ENCODE measurements at places on chromosomes 2 and 18.

GRCh38 chr2:200335657-200336056 is 29.2 kb downstream of the SPATS2L start:
- DNase-seq: no peak

- no peak for DNase-seq
Measured at GRCh38 chr18:62631173-62631572, 84.2 kb upstream of the PHLPP1 start.

GRCh38 chr2:44267796-44268648 is 7.3 kb upstream of the SLC3A1 start:
- no peak for DNase-seq

GRCh38 chr18:56107821-56108477 is 520.0 kb upstream of the TCF4 start:
- no peak for DNase-seq

GRCh38 chr18:78448106-78448505 is 531.5 kb upstream of the SALL3 start:
- DNase-seq: no peak

DNA sequence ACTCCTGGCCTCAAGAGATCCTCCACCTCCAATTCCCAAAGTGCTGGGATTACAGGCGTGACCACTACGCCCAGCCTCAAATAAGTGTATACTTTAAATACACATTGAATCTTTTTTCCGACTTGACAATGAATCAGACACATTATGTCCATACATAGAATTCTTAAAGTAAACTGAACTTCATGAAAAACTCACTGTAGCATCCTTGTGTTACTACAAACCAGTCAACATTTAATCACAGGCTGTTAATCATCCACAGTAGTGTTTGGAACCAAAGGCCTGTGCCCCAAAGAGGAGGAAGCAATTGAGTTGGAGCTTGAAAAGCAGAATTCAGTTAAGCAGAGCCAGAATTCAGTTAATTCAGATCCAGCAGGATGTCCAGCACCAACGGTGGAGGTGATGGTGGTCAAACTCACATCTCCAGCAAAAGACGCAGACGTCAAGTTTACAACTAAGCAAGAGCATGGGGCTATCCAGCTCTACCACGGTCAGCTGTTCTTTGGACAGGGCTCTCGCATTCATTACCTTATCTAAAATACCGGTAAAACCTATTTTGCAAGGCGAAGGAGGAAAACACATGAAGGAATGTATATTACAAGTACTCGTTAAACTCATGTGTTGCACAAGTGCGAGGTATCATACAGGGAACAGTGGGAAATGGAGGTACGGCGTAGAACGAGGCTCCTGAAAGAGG is 1.2 kb downstream of the SLC39A6 start:
- DNase-seq: no peak

GRCh38 chr2:196449083-196449482 is 190.4 kb upstream of the CCDC150 start:
- DNase-seq: no peak

- no peak for DNase-seq
Measured at GRCh38 chr2:134173338-134174016, 80.4 kb upstream of the MGAT5 start.

- no peak for DNase-seq
Measured at GRCh38 chr18:38115201-38115600, 549.6 kb upstream of the CELF4 start.

DNA sequence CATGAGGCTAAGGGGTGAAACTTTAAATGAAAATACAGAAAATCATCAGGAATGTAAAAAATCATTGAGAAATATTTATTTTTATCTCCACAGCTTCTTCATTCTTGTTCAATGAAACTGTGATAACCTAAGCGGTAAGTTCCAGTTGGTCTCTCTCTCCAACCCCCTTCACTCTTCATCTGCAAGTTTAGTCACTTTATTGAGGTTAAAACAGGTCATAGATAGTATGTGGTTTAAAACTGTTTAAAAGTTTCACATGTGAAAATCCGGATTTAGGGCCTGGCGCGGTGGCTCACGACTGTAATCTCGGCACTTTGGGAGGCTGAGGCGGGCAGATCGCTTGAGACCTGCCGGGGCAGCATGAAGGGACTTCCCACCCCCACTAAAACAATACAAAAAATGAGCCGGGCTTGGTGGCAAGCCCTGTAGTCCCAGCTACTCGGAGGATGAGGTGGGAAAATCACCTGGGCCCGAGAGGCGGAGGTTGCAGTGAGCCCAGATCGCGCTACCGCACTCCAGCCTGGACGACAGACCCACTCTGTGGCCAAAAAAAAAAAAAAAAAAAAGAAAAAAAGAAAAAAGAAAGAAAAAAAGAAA is 1.6 kb upstream of the PHLPP1 start:
- DNase-seq: no peak

- DNase-seq: no peak
Measured at GRCh38 chr2:219174146-219174545, 2.6 kb downstream of the CNPPD1 start.

DNA sequence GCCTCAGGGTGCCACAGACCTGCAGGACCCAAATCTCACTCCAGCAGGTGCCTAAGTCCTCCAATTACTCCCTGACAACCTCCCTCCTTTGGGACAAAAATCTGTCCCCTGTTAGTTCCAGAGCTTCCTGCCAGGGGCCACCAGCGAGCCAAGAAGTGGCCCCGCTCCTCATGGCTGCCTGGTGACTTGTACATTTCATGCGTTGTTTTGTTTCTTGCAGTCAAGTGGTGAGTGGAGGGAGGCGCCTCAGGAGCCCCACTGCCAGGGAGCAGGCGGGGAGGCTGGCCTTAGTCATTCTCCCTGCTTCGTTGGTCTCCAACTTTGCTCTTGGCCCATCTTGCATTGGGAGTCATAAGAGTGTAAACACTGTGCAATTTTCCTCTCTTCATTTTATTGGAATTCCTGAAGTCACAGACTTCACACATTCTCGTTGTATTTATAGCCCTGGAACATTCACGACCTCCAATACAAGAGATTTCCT is 81.3 kb downstream of the KCNF1 start:
- DNase-seq: no peak

DNA sequence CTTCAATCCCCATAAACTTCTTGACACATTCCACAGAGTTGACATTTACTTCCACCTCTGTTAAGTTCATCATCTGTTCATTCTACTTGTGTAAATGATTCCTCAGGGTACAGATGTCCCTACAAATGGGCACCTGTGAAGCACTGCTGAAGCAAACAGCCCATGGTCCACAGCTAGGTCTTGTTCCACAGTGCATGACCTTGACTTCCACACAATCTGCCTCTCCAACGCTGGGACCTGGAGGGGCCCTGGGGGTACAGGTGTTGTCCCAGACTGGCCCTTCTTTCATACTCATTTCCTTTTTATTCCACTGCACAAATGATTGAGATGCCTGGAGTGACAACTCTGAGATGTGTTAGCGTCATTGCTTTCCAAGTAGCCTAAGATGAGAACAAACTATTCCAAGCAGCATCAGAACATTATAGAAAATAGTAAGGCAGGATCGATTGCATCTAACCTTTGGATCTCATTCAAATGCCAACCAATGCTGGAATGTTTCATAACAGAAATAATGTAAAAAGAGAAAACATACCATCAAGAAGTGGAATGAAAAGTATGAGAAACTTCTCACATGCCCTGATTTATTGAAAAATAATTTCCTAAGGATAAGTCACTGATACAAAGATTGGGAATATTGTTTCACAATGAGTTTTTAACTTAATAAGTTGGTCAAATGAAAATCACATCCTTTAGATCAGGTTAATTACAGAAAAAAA is 31.2 kb downstream of the PIEZO2 start:
- no peak for DNase-seq

DNA sequence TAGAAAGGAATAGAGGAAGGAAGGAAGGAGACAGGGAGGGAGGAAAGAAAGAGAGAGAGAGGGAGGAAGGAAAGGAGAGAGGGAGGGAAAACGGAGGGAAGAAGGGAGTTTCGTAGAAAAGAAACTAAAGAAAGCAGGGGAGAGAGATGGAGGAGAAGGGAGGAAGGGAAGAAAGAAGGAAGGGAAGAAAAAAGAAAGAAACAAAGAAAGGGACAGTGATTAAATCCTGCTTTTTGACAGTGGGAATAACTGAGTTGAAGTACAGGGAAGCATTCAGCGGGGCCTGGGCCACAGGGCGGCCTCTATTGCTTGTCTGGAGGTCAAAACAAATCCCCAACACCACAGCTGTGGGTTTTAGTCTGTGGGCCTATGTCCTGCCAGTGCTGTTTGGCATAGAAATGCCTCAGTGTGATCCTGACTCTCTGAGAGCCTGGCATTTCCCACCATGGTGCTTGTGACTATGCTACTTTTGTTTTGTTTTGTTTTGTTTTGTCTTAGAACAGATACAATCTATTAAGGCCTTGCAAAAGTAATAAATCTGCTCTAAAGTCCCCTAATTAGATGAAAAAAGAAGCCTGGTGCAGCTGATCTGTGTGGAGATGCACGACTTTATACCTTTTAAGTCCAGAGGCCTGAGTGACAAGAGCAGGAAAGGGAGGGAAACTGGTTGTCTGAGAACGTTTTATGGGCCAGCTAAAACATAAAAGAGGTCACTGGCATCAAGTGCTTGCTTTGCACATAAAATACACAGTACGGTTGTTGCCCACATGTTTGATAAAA is 40.0 kb downstream of the IL1RL2 start:
- DNase-seq: no peak

GRCh38 chr18:58208207-58208932 is 164.3 kb downstream of the NEDD4L start:
- no peak for DNase-seq

DNA sequence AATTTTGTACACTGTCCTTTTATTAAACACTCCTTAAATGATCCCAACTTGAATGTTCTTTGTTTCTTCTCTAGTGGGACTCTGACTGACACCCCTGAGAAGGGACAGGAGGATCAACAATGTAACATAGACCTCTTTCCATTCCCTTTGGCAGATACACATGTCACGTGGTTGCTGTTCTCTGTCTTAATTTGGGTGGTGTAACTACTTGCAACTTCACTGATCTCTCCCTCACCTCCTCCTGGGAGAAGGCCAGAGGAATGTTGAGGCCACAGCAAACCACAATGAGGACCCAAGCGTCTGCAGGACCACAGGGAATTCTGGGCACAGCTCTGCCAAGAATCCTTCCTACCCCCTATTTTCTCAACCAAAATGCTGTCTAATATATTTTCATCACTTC is 205.6 kb downstream of the RTP5 start:
- no peak for DNase-seq

GRCh38 chr2:175372704-175373701 is 191.5 kb upstream of the ATP5MC3 start:
- DNase-seq: no peak

DNA sequence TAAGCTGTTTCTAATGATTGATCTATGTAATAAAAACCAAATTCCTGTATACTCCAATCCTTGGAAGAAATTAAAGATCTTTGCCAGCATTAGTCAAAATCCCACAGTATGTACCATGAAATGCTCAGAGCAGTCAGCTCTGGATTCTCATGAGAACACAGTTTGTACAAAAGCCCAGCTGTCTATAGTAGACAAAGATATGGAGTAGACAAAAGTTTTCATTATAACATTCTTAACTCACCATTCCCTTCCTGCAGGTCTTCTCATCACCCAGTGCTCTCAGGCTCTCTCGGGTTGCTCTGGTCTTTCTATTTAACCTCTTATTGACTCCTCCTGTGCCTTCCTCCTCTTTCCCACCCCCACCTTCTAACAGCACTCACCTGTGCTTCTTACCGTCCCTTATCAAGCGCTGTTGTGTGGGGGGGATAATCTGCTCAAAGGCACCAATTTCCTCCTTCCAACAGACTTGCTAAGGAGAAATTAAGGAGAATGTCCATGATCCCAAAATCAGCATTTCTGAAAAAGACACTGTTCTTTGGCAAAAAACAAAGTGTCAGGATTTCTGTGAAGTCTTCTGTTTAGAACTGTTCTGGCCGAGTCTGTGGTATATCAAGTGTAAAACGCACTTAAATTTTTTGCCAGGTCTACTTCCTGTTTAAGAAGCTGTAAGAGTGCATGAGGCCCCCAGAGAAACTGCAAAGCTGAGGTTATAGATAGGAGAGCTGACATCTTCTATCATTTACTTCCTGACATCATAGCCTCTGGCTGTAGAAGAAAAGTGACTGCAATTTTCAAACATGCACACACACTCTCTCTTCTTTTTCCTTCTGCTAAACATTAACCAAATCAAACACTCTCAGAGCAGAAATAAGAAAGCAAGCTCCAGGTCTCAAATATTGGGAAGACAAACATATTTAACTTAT is 144.1 kb downstream of the EVA1A start:
- no peak for DNase-seq

DNA sequence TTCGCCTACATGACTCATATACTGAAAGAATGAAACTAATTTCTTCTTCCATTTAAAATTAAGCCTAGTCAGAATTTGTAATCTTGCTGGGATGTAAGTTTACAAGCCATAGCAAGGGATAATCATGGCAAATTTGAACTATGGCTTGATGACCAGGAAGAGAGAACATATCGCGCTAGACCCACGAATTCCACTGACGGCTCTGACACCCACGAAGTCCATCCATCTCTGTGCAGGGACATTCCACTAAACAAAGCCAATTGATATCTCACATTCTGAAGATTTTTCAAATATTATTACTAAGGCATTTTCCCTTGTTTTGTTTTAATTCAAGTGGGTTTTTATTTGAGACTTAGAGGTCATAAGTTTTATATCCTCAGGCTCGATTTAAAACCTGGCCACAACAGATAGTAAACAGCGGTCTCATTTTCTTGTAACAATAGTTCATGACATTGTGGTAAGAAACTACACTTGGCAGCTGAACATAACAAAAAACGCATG is 113.0 kb downstream of the QPCT start:
- no peak for DNase-seq

- no peak for DNase-seq
Measured at GRCh38 chr2:73031095-73031678, 40.3 kb downstream of the SFXN5 start.

DNA sequence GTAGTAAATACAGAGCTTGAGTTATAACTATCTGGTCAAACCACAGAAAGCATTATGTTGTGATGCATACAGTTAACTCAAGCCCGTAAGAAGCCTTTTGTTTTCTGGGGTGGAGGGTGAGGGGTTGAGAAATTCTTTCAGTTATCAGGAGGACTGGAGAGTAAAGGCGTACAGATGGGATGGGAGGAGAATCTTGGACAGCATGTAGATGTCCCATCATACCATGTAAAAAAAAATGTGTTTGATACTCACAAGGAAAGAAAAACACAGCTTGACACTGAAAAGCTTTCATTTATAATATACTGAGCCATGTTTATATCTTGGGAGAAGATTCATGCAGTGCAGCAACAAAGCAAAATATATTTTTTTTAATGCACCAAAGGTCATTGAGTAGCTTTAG is 12.4 kb downstream of the CCBE1 start:
- no peak for DNase-seq

- DNase-seq: no peak
Measured at GRCh38 chr18:62716619-62717168, 1.4 kb downstream of the PHLPP1 start.

- DNase-seq: no peak
Measured at GRCh38 chr2:132915812-132916549, 246.0 kb upstream of the LYPD1 start.

Measured in SW 1271 (cell line).